Activated CD4-positive, CD25-positive, alpha-beta regulatory T cell (primary cell): ENCODE measurements at places on chromosomes 1 and 21.

- DNase-seq: peak; percentile 61
Observed at GRCh38 chr1:41739061-41739955, 179.4 kb downstream of the HIVEP3 start.

DNA sequence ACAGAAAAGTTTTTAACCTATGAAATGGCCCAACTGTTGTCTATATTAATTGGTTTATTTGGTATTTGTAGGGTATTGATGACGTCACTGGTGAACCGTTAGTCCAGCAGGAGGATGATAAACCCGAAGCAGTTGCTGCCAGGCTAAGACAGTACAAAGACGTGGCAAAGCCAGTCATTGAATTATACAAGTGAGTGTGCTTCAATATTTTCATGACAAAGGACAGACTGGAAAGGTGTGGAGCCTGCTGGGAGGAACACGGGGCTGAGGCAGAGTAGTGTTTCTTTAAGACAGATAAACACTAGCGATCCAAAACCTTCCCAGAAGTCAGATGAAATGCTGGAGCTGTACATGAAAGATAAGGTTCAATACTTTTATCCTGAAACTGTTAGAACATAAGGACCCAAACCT is 76.7 kb downstream of the AK4 start:
- DNase-seq: no peak

- DNase-seq: no peak
Observed at GRCh38 chr21:28487455-28488070, 505.1 kb downstream of the LTN1 start.

DNA sequence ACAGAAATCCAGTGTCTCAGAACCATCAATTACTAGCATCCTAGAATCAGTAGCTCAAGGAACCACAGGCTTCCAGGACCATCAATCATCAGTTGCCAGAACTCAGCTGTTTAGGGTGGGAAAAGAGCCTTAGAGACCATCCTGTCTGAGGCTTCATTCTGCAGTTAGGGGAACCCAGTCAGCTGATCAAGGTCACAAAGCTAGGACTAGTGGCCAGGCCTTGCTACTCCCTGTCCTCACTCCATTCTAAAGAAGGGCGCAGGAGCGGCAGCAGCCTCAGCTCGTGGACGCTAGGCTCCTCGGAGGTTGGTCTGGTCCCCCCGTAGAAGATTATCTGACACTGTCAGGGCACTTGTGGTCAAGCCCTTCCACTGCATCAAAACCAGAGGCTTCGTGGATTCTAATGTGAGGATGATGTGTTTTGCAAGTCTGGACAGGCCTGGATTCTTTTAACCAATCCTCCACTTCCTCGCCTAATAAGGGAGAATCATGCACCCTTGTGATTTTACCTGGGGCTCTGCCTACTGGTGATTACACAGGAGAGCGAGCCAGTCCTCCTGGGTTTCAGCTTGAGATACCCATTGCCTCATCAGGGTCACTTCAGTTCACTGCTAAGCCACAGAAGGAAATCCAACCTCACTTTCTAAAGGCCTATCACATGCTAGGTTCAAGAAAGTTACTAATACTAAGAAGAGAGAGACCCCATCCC is 41.7 kb upstream of the IFFO2 start:
- no peak for DNase-seq

- DNase-seq: no peak
Observed at GRCh38 chr1:181087400-181087901, 1.0 kb upstream of the IER5 start.

GRCh38 chr1:54553602-54554313 is 5.7 kb downstream of the ACOT11 start:
- no peak for DNase-seq

DNA sequence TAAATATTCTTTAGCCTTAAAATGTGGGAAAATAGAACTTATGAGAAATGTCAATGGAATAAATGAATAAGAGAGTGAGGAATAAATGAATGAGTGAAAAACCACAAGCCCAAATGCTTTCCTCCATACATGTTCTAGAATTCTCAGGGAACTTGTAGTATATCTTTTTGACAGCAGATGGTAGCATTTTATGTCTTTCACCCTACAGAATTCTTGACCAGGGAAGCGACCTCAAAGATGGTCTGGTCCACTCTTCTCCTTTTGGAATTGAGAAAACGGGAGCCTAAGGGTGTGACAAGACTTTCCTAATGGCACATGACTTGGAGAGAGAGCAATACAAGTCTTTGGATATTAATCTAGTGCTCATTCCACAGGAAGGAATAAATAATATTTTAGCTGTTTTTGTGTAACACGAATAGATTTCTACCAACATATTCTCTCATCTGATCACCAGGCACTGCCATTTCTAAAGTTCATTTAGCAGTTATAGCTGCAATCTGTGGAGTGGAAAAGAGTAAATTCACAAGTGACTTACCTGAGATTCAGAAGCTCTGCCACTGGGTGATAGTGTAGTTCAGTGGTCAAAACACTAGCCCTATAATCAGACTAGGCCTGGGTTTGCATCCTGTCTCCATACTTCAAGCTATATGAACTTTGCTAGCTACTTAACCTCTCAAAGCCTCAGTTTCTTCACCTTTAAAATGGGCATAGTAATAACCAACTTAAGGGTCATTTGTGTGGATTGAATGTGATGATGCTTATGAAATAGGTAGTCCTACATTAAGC is 15.0 kb upstream of the F5 start:
- no peak for DNase-seq

DNA sequence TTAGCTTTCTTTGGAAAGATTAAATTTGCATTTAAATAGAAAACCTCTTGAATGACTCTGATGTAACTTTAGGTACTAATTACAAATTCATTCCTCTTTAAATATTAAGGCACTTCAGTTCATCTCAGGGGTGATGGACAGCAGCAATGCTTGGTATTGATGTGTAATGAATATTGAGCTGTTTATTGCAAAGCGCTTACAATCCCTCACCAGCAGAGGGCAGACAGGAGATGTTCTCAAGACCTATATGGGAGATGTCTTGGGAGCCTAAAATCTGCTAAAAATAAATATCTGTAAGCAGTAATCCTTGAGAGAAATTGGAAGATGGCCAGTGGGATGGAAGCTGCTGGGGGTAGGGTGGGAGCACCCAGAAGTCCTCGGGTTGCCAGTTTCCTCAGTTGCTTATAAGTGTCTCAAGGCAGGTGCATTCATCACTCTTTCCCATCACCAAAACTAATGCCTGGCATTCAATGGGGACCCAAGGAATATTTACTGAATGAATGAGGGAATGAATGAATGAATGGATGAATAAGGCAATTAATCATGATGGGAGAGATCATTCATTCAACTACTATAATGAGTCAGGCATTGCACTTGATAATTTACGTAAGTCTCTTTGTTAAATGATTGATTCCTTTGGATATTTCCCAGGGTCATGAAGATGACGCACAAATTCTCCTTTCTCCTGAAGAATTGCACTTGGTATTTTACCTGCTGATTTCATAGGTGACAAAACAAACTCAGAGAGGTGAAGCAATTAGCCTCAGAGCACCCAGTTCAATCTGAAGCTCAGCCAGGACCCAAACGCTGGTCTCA is 2.3 kb downstream of the KLHDC8A start:
- DNase-seq: peak; percentile 47

DNA sequence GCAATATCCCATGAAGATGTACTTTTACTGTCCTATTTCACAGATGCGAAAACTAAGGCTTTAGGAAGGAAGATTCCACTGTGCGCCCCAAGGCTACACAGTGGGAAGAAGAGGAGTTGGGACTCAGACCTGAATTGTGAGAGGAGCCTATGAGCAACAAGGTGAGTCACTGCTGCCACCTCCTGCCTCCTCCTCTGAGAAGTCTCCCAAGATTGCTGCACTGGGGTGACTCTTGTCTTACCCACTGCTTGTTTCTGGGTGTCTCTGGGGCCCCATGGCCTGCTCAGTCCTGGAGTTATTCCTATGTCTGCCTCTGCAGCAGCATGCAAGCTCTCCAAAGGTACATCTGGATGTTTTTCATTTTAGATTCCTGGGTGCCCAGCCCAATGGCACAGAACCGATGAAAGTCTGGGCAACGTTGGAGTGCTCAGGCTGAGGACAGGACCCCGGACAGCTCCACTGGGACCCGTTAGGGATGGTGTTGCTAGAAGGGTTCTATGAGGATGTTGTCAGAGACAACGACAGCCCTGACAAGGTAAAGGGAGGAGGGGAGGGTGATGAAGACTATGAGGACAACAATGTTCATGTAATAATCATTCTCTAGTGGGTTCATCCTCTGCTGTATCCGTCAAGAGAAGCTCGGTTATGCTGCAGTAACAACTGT is 11.0 kb upstream of the C1QA start:
- DNase-seq: no peak

DNA sequence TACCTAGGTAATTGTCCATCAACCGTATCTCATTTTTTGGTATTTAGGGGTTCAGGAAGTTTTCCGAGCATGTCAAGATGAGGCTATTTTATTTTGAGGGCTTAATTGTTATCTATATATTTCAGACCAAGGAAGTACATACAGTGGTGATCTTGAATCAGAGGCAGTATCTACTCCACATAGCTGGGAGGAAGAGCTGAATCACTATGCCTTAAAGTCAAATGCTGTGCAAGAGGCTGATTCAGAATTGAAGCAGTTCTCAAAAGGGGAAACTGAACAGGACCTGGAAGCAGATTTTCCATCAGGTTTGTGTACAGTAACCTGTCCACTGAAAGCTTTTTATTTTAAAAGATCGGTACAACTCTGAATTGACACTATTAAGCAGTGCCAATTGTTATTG is 130.2 kb downstream of the ZMYM4 start:
- DNase-seq: no peak

GRCh38 chr1:34749992-34750391 is 4.9 kb upstream of the GJB5 start:
- no peak for DNase-seq

GRCh38 chr21:46355161-46356004 is 31.4 kb downstream of the PCNT start:
- DNase-seq: no peak

DNA sequence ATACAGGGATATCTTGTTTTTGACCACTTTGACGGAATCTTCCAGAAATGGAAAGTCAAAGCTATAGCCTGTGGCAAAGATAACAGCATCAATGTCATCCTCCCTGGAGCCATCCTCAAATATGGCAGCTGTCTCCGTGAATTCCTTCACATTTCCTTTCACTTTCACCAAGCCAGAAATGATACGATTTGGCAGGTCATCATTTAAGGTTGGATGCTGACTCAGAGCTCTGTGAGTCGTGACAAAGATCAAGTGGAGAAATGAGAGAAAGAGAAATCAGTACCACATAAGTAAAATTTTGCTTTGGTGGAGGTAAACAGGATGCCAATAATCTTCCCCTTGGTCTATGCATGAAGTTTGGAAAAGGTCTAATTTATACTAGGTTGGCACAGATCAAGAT is 23.9 kb downstream of the FMO5 start:
- DNase-seq: no peak

- DNase-seq: no peak
Observed at GRCh38 chr21:21530680-21531079, 532.5 kb downstream of the NCAM2 start.

GRCh38 chr1:210340311-210340710 is 11.6 kb downstream of the HHAT start:
- no peak for DNase-seq

DNA sequence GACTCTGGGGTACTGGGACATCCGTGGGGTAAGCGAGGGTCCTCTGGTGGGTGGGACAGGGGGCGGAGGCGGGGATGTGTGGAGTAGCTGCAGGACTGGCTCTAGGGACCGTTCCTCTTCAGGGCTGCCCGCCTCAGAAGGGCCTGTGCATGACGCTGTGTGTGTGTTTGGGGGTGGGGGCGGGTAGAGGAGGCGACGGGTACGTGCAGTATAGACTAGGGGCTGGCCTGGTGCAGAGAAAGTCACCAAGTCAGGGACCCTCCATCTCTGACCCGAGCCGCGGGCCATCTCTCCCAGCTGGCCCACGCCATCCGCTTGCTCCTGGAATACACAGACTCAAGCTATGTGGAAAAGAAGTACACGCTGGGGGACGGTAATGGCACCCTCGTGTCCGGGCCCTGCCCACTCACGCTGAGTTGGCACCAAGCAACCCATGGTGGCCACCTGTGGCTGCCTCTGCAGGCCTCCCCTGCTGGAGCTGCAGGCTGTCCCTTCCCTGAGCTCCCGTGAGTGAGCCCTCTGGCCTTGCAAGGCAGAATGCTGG is 342 bp downstream of the GSTM5 start:
- no peak for DNase-seq

DNA sequence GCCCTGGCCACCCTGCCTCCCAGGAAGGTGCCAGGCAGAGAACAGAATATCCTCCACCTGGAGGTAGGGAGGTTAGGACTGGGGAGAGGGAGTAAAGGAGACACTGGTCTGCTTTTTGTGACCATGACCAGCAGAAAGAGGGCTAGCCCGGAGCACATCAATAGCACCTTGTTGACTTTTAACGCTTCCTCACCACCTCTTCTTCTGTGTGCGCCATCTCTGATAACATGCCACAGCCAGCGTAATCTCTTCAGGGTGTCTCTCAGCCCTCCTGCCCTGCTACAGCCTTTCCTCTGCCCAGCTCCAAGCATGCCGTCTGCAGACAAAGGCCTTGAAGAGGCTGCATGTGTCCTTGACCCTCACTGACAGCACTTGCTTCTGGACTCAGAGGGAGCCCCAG is 50.9 kb upstream of the GJA5 start:
- no peak for DNase-seq

GRCh38 chr1:36350659-36351226 is 27.3 kb upstream of the EVA1B start:
- no peak for DNase-seq

GRCh38 chr1:80993154-80993980 is 807.4 kb upstream of the ADGRL2 start:
- DNase-seq: no peak

DNA sequence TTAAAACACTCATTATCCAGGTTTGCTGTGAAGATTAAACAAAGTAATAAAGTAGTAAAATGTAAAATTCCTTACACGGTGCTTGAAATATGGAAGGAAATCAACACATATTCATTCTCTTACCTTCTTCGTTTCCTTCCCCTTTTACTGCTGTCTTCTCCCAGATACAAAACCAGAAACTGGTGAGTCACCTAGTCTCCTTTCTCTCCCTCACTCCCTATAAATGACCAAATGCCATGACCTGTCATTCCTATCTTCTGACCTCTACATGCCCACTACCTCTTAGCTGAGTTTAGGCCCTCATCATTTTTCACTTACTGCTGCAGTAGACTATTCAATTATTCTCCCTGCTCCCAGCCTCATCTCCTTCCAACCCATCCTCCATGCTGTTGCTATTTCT is 4.3 kb upstream of the NR1I3 start:
- DNase-seq: no peak

DNA sequence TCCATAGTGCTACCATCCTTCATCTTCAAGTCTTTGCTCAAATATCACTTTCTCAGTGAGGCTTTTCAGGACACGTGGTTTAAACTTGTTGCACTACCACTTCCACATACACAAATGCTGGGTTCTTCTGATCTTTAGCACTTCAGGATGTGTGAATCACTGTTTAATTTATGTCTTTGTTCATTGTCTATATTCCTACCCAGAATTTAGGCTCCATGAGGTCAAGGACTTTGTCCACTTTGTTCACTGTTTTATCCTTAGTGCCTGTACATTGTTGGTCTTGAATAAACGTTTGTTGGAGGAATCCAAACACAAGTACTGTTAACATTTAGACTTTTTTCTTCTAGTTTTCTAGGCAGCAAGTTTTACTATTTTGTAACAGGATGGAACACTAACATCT is 42.6 kb upstream of the RALGPS2 start:
- DNase-seq: no peak

- no peak for DNase-seq
Observed at GRCh38 chr1:44672254-44672955, 1.9 kb downstream of the TMEM53 start.
